ENCODE measurements at places on chromosomes 11 and 22.

- DNase-seq: peak; percentile 70
Observed at GRCh38 chr22:31857247-31857646, 87.1 kb upstream of the YWHAH start.

- no peak for DNase-seq
Observed at GRCh38 chr22:35918456-35918855, 110.2 kb downstream of the RBFOX2 start.

DNA sequence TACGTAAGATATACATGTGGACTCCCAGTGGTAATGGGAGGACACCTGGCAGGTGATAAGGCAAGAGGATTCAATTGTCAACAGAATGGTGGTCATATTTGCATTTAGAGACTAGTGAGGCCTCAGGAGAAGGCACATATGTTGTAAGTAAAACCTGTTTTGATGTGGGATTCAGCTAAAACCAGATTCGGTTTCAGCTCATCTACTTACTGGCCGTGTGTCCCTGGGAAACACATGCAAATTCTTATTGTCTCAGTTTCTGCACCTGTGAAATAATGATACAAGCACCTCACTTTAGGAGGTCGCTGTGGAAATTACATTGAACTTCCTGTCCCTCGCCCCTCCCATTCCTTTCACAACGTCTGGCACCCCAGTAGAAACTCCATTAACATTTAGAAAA is 78.9 kb upstream of the FIBIN start:
- no peak for DNase-seq

DNA sequence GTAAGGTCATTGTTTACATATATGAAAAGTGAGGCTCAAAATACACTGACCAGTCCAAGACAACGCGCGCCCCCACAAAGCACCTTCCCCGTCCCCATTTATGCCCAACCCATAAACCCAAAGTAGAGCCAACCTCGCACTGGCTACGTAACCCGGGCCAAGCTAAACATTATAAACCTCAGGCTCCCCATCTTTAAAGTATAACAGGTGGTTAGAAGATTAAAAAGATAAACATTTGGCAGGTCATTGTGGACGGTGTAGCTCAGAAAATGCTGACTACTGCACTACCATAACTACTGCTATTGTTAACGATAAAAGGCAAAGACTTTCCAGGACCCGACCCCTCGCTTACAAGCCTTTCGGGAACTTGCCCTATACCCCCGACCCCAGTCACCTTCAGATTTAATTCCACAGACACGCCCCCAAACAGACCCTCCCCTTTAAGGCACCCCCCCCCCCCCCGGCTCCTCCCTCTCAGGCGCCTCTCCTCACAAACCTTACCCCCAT is 470 bp downstream of the NUMA1 start:
- no peak for DNase-seq

GRCh38 chr22:48588151-48588877 is 1239.4 kb downstream of the BRD1 start:
- DNase-seq: no peak

DNA sequence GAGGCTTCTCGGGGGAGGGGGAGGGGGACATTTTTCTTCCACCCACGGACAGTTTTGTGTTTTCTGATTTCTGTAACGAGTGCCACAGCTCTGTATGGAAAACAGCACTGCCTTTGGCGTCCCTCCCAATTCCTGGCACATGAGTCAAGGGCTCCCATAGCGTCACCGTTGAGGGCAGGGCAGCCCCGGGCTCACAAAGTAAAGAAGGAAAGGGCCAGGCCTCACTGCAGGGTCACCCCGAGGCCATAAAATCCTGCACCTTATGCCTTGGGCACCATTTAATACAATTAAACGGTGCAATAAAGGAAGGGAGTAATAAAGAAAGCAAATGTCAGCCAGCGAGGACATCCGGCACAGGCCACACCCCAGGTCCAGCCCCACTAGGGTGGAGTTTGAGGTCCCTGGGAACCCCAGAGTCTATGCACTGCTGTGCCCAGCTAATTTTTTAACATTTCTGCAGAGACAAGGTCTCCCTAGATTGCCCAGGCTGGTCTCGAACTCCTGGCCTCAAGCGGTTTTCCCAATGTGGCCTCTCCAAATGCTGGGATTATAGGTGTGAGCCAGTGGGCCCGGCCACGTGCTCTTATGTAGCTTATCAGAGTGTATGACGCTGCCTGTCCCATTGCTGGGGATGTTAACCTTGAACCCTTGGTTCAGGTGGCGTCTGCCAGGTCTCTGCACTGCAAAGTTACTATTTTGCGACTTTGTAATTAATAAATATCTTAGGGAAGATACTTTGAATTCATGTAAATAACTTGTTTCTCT is 13.6 kb upstream of the MUC2 start:
- DNase-seq: peak; percentile 76

DNA sequence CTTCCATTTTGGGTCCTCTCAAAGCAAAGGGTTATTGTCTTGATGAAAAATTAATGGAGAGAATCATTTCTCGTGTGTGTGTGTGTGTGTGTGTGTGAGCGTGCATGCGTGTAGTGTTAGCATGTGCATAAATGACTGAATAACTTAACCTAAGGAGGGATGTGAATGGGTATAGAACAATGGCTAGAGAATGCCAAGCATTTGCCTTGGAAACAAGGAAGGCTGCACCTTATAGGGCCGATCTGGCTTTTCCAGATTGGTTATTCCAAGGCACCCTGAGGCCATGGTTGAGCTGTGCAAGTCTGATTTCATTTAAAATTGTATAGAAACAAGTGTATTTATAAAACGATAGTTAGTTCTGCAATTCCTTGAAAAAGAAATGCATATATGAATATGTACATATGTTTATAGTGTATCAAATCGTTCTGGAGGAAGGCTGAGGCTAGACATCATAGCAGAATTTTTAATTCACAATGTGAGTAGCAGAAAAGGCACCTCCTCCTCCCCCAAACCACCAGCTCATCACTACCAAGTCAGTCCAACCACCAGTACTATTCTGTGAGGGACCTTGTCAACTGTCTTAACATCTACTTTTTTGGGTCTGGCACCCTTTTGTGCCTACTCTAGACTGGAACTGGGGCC is 322.7 kb upstream of the ISX start:
- DNase-seq: no peak

DNA sequence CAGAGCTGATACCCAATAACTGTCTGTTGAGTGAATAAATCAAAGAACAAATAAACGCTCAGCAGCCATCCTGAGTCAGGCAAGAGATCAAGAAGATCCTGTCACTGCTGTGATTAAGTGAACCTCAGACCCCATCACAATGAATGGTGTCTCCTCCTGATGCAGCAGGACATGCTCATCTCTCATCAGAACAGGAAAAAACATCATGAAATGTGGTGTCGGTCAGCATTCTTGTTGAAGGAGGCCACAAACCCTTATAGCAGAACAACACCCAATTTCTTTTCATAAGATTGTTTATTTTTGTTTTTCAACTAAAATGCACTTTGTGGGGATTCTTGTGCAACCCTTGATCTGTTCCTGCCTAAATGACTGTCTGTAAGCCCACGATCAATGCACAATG is 60.3 kb downstream of the SYTL2 start:
- DNase-seq: no peak

DNA sequence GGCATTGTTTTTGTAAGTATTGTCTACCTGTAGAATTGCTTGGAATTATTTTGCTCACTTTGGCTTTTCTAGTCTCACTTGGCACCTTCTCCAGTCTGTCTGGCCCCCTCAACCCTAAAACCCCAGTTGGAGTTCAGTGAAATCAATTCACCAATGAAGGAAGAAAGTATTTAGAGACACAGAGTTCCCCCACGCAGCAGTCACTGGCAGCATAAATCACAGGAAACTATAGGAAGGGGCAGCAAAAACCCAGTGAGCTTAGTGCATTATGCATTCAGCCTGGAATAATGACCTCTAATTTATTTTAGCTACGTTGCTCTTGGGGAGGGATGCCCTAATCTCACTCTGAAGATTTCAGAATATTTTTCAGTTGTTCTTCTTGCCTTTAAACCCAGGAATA is 204.7 kb upstream of the BLID start:
- no peak for DNase-seq

DNA sequence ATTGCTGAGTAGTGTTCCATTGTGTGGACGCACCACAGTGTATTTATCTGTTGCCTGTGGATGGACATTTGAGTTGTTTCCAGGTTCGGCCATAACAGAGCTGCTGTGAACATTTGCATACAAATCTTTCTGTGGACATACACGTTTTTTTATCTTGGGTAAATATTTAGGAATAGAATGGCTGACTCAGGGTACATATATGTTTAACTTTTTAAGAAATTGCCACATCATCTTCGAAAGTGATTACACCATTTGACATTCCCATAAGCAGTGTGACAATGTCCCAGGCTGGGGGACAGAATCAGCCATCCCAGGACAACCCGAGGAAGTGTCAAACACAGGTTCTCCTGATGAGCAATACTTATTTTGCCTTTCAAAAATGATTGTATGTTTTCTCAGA is 87.9 kb downstream of the OSBP2 start:
- peak; percentile 12 for DNase-seq

DNA sequence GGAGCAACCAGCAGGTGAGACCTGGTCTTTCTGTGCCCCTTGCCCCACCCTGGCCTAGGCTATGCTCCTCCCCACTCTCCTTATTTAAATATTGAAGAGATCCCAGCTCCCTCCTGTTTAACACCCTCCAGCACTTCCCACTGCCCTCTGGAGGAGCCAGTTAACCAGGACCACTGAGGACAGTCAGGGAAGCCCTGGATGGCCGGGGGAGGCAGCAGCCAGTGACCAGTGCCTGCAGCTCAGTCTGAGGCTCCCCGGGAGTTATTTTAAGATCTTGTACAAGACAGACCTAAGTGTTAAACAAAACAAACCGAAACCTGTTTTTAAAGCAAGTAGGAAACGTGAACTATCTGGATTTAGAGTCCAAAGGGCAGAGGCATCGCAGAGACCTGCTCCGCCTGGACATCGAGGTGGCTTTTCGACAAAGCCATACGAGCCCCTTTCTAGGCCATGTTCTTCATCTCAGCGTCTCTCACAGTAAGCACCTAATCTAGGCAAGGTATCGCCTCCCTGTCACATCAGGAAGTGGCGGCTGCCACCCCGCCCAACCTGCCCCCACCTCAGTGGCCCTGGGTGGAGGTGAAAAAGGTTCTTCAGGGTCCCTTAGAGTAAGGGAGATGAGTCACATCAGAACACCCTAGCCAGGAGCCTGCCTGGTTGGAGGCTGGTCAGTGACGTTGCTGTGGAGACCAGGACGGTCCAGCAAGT is 35.2 kb downstream of the TRMU start:
- no peak for DNase-seq

GRCh38 chr11:97309291-97309690 is 919.5 kb downstream of the JRKL start:
- DNase-seq: no peak

DNA sequence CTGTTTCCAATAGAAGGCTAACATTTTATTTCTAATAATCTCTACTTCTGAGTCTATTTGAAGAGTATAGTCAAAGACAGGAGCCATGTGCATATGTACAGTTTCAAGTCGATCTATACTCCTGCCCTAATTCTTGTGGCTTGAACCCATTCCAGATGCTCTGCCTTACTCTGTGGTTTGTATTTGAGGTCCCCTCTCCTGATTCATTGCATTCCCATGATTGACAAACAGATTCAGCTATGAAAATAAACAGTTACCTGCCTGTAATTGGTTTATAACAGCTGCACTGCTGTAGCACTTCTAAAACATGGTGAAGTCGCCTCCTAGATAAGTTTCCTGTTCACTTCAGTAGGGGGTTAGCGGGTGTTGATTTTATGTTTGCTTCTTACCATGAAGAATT is 138.7 kb downstream of the SOX6 start:
- DNase-seq: no peak

- no peak for DNase-seq
Observed at GRCh38 chr22:25359601-25360261, 140.3 kb downstream of the CRYBB2 start.

DNA sequence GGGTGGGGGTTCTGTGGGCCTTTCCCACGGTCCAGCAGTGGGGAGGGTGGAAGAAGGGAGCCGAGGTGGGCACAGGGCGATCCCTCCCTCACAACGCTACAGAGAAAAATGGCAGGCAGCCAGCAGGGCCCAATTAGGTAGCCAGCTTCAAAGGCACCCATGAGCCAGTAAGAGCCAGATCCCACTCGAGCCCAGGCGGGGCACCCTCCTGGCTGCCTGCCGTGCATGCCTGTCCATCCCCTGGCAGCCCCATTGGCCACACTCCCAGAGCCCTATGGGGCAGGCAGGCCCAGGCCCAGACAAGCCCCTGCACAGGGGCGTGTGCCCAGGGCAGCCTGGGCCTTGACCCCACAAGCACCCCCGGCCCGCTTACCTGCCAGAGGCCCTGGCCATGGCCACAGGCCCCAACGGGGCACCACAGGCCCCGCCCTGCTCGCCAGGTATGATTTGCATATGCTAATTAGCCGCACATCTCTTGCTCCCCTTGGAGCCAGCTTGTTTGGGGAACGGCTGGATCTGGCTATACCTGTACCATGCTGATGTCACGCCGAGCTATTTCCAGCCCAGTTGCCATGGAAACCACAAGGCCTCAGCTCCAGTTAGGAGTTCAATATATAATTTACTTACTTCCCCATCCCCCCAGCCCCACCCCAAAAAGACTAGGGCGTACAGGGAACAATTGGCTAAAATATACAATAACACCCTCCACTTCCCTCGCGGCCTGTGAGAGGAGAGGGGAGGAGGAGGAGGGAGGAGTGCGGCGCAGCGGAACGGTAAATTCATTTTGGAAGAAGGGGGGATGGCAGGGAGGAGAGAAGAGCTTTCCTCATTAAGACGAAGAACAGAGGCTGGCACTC is 47.5 kb upstream of the TCF20 start:
- DNase-seq: peak; percentile 49

- no peak for DNase-seq
Observed at GRCh38 chr11:10650630-10651029, 42.9 kb downstream of the IRAG1 start.

DNA sequence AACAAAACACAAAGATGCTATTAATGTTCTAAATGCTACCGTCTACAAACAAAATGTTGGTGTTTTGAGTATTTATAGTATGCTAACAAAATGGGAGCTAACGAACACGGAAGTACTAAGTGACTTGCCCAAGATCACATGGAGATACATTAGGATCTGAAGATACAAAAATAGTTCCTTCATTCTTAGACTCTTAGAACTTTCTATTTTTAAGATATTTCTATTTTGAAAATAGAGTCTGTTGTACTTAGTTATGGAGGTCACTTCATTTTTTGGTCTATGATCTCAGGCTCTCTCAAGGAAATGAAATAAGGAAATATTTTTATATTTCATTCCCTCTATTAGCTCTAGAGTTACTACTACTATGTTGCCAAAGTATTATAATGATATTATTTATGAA is 64.2 kb downstream of the APOL5 start:
- DNase-seq: no peak

GRCh38 chr22:45886540-45886939 is 90.4 kb downstream of the WNT7B start:
- DNase-seq: no peak

DNA sequence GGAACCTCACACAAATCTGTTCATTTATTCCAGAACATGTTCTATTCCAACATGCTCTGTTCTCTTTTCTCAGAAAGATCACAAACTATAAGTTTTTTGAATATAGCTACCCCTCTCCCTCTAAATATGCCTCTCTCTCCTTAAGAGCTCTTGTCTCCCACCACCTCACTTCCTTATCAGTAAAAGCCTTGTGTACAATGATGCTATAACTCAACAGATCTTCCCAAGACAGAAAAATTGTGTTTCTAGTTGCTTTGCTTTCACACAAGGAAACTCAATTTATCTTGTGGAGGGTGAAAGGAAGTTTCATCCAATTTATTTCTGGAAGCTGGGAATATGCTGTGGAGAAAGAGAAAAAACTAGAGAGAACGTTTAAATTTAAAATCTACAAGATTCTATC is 64.4 kb downstream of the FAM76B start:
- DNase-seq: no peak

- peak; percentile 66 for DNase-seq
Observed at GRCh38 chr22:32926600-32926999, 125.1 kb downstream of the TIMP3 start.

GRCh38 chr11:87122852-87123251 is 85.1 kb downstream of the TMEM135 start:
- no peak for DNase-seq

Measured in epithelial cell of esophagus (primary cell).